ENCODE measurements at places on chromosomes 16 and 17. TPM values are rescaled to one million over a fixed set of nuclear protein-coding genes. Genes with fewer than 3 reads are reported as not detected.

PHKB gene
- 71.0 TPM for total RNA-seq

WSCD1 gene
- 12.8 TPM for total RNA-seq

DNA sequence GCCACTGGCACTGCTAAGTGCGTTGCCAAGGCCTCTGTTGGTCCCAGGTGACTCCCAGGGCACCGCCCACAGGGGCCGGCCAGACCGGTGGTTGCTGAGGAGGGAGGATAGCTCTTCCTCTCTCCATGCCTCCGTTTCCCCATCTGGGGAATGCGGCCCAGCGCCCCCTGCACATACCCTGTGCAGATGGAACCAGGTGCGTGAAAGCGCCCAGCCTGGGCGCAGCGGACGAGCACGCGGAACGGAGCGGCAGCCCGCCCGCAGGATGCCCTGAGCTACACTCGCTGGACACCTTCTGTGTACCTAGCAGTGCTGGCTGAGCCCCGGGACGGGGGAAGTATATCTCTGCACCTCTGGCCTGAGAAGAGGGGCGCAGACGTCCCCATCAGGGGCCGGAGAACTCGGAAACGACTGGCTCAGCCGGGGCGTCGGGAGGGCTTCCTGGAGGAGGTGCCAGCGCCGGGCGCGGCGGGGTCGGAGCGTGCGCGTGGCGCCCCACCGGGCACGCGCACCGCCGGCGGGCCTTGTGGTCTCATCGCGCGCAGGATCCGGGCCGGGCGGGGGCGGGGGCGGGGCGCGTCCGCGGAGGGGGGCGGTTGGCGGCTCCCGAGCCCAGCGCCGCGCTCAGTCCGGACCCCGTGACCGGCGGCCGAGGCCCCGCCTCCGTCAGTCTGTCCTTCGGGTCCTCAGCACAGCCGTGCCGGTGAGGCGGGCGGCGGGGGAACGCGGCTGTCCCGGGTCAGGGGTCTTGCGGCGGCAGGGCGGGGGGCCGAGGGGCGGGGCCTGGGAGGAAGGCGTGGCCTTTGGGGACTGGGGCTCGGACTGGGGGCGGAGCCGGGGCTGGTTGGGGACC, at the start of the genes CCDC78 and HAGHL:
TSS of gene CCDC78 (minus strand) at position 6 of the 853 bp plus-strand sequence. CDS start 76 bp downstream, outside the sequence.
TSS of gene HAGHL (plus strand) at position 669 of the 853 bp plus-strand sequence. CDS start 404 bp downstream, outside the sequence.
- DNase-seq: no peak
- H3K27ac ChIP-seq: no peak within 1 kb of the TSS
- H3K36me3 ChIP-seq: no peaks in the 10 kb centered on the region
- H3K4me1 ChIP-seq: peaks cover 15% of the 10 kb centered on the region

DNA sequence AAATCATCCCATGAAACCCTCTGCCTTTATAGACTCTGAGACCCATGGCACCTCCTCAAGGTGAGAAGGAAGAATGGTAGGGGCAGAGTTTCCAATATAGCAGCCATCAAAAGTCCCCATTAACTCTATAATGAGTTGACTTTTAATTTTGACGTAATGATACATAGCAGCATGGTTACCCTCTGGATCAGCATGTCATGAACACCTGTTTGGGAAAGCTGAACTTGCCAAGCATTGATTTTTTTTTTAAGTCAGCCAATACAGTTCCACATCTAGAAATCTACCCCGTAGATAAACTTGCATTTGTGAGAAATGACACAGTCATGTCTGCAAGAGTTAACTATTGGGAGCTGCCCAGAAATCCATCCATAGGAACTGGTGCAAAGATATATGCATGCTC, 191.8 kb downstream of the TMEM114 start:
- no peak for DNase-seq
- no peak overlapping the region for H3K4me3 ChIP-seq
- no peaks in the 10 kb centered on the region for H3K27me3 ChIP-seq
- no peak overlapping the region for H3K27ac ChIP-seq
- H3K4me1 ChIP-seq: no peaks in the 10 kb centered on the region

DNA sequence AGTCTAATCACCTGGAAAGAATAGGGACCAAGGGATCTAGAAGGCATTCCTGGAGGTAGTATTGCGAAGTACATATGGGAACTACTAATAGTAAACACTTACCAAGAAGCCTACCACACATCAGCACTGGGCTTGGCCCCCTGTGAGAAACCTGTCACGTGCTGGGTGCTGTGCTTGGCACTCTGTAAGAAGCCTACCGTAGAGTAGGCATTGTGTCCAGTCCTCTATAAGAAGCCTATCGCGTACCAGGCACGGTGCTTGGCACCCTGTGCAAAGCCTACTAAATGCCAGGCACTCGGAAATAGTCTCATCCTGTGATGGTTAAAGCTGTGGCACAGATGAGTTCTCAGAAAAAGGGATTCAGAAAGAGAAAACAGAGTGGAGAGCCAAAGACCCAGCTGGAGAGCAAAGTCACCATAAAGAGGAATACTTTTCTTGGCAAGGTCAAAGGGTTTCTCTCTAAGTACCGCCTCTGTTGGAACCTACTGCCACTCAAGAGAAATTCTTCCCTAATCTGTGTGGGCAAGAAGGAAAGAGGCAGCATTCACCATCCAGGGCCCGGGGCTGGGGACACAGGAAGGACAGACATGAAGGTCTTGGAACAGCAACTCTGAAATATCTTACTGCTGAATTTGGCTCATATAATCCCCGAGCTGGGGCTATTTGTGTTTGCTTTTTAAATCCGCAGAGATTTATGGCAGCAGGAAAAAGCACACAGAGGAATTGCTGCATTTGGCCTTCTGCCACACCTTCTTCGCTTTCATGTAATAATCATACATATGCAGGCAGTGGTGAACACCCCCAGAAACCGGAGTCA, 81.8 kb downstream of the VAT1L start:
- H3K36me3 ChIP-seq: no peaks in the 10 kb centered on the region
- no peaks in the 10 kb centered on the region for H3K27me3 ChIP-seq
- no peak for DNase-seq
- H3K27ac ChIP-seq: no peak overlapping the region
- no peak overlapping the region for H3K4me3 ChIP-seq

- no peak for DNase-seq
- no peak overlapping the region for H3K27ac ChIP-seq
Observed at GRCh38 chr16:29702269-29702668, 23.3 kb downstream of the QPRT start.

GRCh38 chr17:80106176-80106575, 4.8 kb downstream of the GAA start:
- H3K27me3 ChIP-seq: no peaks in the 10 kb centered on the region
- no peak for DNase-seq
- H3K4me1 ChIP-seq: peaks cover 7% of the 10 kb centered on the region
- no peak overlapping the region for H3K27ac ChIP-seq
- peaks cover 43% of the 10 kb centered on the region for H3K36me3 ChIP-seq

- H3K36me3 ChIP-seq: no peaks in the 10 kb centered on the region
- H3K4me3 ChIP-seq: no peak overlapping the region
- no peak for DNase-seq
- H3K27me3 ChIP-seq: no peaks in the 10 kb centered on the region
Observed at GRCh38 chr16:29126057-29126494, 141.2 kb downstream of the LAT start.

DNA sequence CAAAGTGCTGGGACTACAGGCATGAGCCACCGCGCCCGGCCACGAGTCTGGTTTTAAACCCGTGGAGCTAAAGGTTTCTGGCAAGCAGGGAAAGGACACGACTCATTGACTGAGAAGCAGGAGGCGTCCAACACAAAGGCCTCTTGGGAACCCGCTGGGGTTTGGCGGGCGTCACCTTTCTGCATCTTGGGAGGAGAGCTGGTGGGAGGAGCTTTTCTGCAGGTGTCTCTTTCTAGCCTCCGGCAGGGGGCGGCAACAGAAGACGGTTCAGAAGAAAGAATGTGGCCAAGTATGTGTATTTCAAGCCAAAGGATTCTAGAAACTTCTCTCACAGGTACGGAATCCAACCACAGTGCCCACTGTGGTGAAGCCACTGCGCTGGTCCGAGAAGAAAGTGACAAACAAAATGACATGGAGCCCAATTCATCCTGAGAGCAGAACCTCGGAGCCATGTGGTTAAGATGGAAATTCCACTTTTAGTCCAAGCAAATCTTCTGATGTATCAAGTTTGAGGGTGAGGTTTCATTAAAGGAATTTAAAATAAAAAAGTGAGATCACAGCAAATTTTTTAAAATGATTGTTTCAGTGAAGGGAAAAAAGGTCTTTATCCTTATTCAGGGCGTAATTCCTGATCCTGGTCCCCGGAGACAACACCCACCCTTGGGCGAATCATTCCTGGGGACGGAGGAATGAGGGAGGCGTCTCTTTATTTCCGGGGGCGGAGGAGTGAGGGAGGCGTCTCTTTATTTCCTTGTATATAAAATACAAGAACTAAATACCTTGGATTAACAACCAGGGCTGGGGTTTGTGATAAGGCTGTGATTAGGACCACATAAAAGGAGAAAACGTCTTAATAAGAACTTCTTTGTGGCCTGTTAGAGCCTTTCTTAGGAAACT, 97.6 kb downstream of the MRM3 start:
- no peaks in the 10 kb centered on the region for H3K27me3 ChIP-seq
- DNase-seq: peak; percentile 86
- H3K27ac ChIP-seq: peak overlapping the region; percentile 79
- H3K4me1 ChIP-seq: peaks cover 46% of the 10 kb centered on the region
- H3K4me3 ChIP-seq: no peak overlapping the region
- no peaks in the 10 kb centered on the region for H3K36me3 ChIP-seq

C17orf78 gene
- not detected for total RNA-seq

All from psoas muscle (tissue), 8 donors.